ENCODE measurements at places on chromosomes 3 and 15. TPM values are rescaled to one million over a fixed set of nuclear protein-coding genes. Genes with fewer than 3 reads are reported as not detected.

Gene CLDN1
- not detected for total RNA-seq

Gene CHRM5
- total RNA-seq = not detected

Gene CCDC80
- not detected for total RNA-seq

Gene GHRL
- 0.63 TPM for total RNA-seq

Gene ASB14
- not detected for total RNA-seq

- DNase-seq = no peak
Observed at GRCh38 chr3:180421721-180422120, 180.2 kb upstream of the TTC14 start.

DNA sequence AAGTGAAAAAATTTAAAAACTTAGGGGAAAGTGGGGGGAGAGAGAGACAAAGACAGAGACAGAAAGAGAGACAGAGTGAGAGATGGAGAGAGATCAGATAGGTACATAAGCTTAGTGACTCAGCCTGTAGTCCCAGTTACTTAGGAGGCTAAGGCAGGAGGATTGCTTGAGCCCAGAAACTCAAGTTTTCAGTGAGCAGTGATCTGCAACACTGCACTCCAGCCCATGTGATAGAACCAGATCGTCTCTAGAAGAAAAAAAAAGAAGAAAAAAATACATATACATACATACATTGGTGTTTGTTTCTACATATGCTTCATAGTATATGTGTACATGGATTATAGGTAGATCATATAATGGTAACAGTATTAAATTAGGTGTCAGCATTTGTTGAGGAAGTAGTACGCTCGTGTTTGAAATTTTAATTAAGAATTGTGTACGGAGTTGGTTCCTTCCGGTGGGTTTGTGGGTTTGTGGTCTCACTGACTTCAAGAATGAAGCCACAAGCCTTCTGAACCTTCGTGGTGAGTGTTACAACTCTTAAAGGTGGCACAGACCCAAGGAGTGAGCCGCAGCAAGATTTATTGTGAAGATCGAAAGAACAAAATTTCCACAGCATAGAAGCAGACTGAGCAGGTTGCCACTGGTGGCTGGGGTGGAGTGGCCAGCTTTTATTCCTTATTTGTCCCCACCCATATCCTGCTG is 38.3 kb upstream of the SNRPN start:
- DNase-seq = peak; percentile 54
